Subcutaneous preadipocyte (primary cell): ENCODE measurements at places on chromosomes 2 and 18. TPM values are rescaled to one million over a fixed set of nuclear protein-coding genes. Genes with fewer than 3 reads are reported as not detected.

The ARHGAP28 gene
- 9.4 and 10.7 TPM in 2 replicates for total RNA-seq

The PROM2 gene
- total RNA-seq: 0.20 and 0.37 TPM in 2 replicates

The GALR1 gene
- under 0.01 TPM in 1 of 2 replicates, not detected in the other for total RNA-seq

The SIGLEC15 gene
- 0.73 and 5.1 TPM in 2 replicates for total RNA-seq

The NR4A2 gene
- under 0.01 and 0.39 TPM in 2 replicates for total RNA-seq

The GKN1 gene
- not detected in 2 replicates for total RNA-seq

The VSNL1 gene
- 0.20 TPM in 1 of 2 replicates, not detected in the other for total RNA-seq

The DSG1 gene
- total RNA-seq: not detected in 2 replicates

The NCKAP5 gene
- total RNA-seq: 0.37 and 0.59 TPM in 2 replicates

The GPC1 gene
- 87.6 and 88.9 TPM in 2 replicates for total RNA-seq

The CNTNAP5 gene
- total RNA-seq: not detected in 2 replicates

The STK39 gene
- 14.7 and 24.0 TPM in 2 replicates for total RNA-seq

The ALPI gene
- total RNA-seq: not detected in 2 replicates

The ITPRIPL1 gene
- total RNA-seq: 1.8 and 2.3 TPM in 2 replicates

The MAB21L4 gene
- total RNA-seq: not detected in 2 replicates

The IL1RL1 gene
- total RNA-seq: under 0.01 and 0.39 TPM in 2 replicates

The CCDC150 gene
- total RNA-seq: 7.3 and 11.1 TPM in 2 replicates

The REG1B gene
- total RNA-seq: not detected in 2 replicates

The AOX1 gene
- total RNA-seq: 183 and 229 TPM in 2 replicates

The RBBP8 gene
- total RNA-seq: 31.2 and 40.5 TPM in 2 replicates

The DNAJC5G gene
- not detected in 2 replicates for total RNA-seq

The SLC9A2 gene
- under 0.01 TPM in 2 replicates for total RNA-seq

The KCNG2 gene
- total RNA-seq: not detected in 2 replicates

The DCC gene
- under 0.01 TPM in 1 of 2 replicates, not detected in the other for total RNA-seq

The ZDBF2 gene
- total RNA-seq: 6.6 and 7.0 TPM in 2 replicates

The CTAGE1 gene
- total RNA-seq: not detected in 2 replicates

The MAPRE3 gene
- 2.6 and 4.3 TPM in 2 replicates for total RNA-seq

The ECEL1 gene
- not detected in 2 replicates for total RNA-seq

The MGAT5 gene
- total RNA-seq: 18.0 and 39.7 TPM in 2 replicates

The MITD1 gene
- total RNA-seq: 15.8 and 21.3 TPM in 2 replicates

The CERKL gene
- under 0.01 and 0.20 TPM in 2 replicates for total RNA-seq

The CAVIN2 gene
- total RNA-seq: 20.6 and 30.9 TPM in 2 replicates

The CCDC148 gene
- 0.37 and 0.39 TPM in 2 replicates for total RNA-seq

The PSD4 gene
- total RNA-seq: 1.2 and 1.5 TPM in 2 replicates

The DNER gene
- 0.73 and 3.1 TPM in 2 replicates for total RNA-seq

The FIGN gene
- total RNA-seq: 1.1 and 1.6 TPM in 2 replicates

The PSMA8 gene
- not detected in 2 replicates for total RNA-seq

The PIEZO2 gene
- under 0.01 TPM in 1 of 2 replicates, not detected in the other for total RNA-seq

The MC4R gene
- total RNA-seq: not detected in 2 replicates

The CPO gene
- under 0.01 and 0.20 TPM in 2 replicates for total RNA-seq
